ENCODE measurements at places on chromosomes 1 and 21. TPM values are rescaled to one million over a fixed set of nuclear protein-coding genes. Genes with fewer than 3 reads are reported as not detected.

- H3K4me1 ChIP-seq: peaks cover 2% of the 10 kb centered on the region
- H3K36me3 ChIP-seq: no peaks in the 10 kb centered on the region
- no peaks in the 10 kb centered on the region for H3K27me3 ChIP-seq
- no peak for DNase-seq
- no peak overlapping the region for H3K4me3 ChIP-seq
These were observed 728.4 kb upstream of the ADAMTS5 start for GRCh38 chr21:27695246-27695645.

Gene CASQ1
- polyA plus RNA-seq: 0.15 TPM

DNA sequence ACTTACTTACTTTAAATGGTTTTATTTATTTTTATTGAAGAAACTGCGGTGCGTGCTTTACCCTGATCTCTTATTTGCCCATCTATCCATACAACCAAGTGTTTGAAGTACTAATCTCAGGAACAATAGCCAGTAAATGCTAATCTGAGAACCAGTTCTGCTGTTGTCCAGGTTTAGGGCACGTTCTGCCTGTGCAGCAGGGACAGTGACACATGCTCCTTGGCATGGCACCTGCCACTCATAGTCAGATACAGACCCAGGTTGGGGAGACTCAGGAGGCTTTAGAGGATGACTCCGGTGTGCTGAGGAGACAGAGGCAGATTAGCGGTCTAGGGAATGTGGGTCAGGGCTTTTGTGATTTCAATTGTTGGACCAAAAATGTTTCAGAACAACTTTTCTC lies 83.6 kb downstream of the NRIP1 start:
- no peaks in the 10 kb centered on the region for H3K36me3 ChIP-seq
- H3K27ac ChIP-seq: no peak overlapping the region
- no peaks in the 10 kb centered on the region for H3K4me1 ChIP-seq
- no peaks in the 10 kb centered on the region for H3K27me3 ChIP-seq
- DNase-seq: no peak
- H3K4me3 ChIP-seq: no peak overlapping the region

Gene S1PR1
- 5.9 TPM for polyA plus RNA-seq

DNA sequence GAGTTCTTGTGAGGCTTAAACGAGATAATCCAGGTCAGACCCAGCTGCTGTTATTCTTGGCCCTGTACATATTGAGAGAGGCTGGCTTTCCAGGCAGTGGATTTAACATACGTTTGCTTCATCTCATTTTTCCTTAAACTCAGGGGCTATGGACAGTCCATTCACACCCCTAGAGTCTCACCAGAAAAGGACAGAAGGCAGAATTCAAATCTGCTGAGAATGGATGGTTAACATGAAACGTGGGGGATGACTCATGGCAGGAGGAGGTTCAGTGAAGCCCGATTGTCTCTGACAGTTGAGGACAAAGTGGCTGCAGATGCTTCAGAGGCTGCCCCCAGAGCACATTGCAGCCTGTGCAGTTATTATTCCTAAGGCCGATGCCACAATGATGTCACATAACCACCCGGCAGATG lies 39.5 kb downstream of the TGFB2 start:
- H3K36me3 ChIP-seq: no peaks in the 10 kb centered on the region
- no peak overlapping the region for H3K27ac ChIP-seq
- H3K27me3 ChIP-seq: no peaks in the 10 kb centered on the region
- peaks cover 10% of the 10 kb centered on the region for H3K4me1 ChIP-seq

GRCh38 chr1:231242516-231243198 lies 1.6 kb downstream of the GNPAT start:
- no peak overlapping the region for H3K4me3 ChIP-seq
- DNase-seq: peak; percentile 19
- no peaks in the 10 kb centered on the region for H3K36me3 ChIP-seq
- H3K27me3 ChIP-seq: no peaks in the 10 kb centered on the region
- no peak overlapping the region for H3K27ac ChIP-seq
- no peaks in the 10 kb centered on the region for H3K4me1 ChIP-seq

Gene CELA3A
- not detected for polyA plus RNA-seq

Gene TSTD1
- 0.24 TPM for polyA plus RNA-seq

Gene OLIG1
- not detected for polyA plus RNA-seq

DNA sequence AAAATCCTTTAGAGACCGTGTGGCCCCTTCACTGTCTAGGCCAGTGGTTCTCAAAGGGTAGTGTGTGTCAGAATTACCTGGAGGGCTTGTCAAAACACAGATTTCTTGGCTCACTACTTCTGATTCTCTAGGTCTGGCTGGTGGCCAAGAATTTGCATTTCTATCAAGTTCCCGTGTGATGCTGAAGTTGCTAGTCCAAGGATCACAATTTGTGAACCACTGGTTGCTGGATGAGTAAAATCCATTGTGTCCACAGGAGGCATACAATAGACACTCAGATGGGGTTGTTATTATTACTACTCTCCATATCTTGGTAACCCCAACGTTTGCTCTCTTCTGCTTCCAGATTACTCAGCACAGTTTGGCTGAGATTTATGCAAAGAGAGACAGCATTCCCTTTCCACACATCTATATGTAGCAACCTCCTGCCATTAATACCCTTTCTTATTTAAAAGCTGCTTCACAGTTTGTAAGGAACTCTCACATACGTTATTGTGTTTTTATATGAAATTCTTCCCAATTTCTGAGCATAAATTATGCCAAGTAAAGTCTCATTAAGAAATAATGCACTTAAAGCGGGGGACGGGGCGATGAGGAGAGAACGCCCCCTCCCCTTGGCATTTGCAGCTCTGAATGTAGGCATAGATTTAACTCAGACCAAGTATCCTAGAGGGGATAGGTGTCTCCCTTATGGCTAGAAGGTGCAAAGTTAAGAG lies 720 bp upstream of the TMCC2 start:
- peak overlapping the region; percentile 81 for H3K4me3 ChIP-seq
- no peaks in the 10 kb centered on the region for H3K36me3 ChIP-seq
- peak; percentile 68 for DNase-seq
- peaks cover 4% of the 10 kb centered on the region for H3K4me1 ChIP-seq
- H3K27ac ChIP-seq: no peak overlapping the region

DNA sequence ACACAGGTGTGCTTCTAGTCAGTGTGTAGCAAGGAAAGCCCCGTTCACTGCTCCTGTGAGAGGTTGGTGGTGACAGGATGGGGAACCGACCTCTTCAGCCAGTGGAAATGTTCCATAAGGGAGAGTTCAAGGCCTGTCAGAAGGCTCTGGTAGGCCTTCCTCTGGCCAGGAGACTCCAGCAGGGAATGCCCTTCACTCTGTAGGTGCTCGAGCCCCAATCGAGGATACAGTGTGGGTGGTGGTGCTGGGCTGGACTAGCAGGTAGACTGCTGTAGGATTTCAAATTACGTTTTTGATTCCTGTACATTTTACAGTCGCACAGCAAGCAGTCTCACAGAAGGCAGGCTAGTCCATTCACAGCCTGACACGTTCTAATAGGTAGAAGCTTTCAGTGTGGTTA lies 37.8 kb downstream of the NCF2 start:
- no peak overlapping the region for H3K4me3 ChIP-seq
- H3K27me3 ChIP-seq: no peaks in the 10 kb centered on the region
- no peak overlapping the region for H3K27ac ChIP-seq
- no peak for DNase-seq
- H3K4me1 ChIP-seq: no peaks in the 10 kb centered on the region

Gene AMY1C
- not detected for polyA plus RNA-seq

DNA sequence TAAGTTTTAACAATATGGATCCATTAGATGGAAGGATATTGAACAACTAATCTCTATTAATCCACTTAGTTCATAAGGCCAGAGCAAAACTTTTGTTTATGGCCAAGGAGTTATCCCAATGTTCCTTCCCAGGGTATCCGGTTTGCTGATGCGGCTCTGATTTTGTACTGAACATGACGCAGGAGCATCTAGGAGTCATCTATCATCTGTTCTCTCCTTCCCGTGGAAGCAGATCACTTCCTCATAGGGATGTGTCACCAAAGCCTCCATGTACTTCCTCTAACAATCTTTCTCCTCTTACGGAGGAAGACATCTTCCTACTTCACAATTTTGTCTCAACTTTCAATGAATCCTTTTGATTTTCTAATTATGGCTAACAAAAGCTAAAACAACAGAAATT lies 206.6 kb downstream of the APP start:
- H3K27me3 ChIP-seq: no peaks in the 10 kb centered on the region
- DNase-seq: no peak
- peaks cover 3% of the 10 kb centered on the region for H3K4me1 ChIP-seq
- no peak overlapping the region for H3K27ac ChIP-seq
